ENCODE measurements at places on chromosomes 2 and 18. TPM values are rescaled to one million over a fixed set of nuclear protein-coding genes. Genes with fewer than 3 reads are reported as not detected.

The SLC23A3 gene
- not detected for polyA plus RNA-seq

The CPS1 gene
- polyA plus RNA-seq: not detected

The NAPG gene
- polyA plus RNA-seq: 16.8 TPM

The DNER gene
- polyA plus RNA-seq: not detected

The SEMA4C gene
- not detected for polyA plus RNA-seq

The PPP1R1C gene
- polyA plus RNA-seq: not detected

The PLA2R1 gene
- polyA plus RNA-seq: not detected

The DQX1 gene
- not detected for polyA plus RNA-seq

The OSBPL1A gene
- polyA plus RNA-seq: 4.4 TPM

The MTX2 gene
- 10.7 TPM for polyA plus RNA-seq
